ENCODE measurements at places on chromosomes 7 and 10.

DNA sequence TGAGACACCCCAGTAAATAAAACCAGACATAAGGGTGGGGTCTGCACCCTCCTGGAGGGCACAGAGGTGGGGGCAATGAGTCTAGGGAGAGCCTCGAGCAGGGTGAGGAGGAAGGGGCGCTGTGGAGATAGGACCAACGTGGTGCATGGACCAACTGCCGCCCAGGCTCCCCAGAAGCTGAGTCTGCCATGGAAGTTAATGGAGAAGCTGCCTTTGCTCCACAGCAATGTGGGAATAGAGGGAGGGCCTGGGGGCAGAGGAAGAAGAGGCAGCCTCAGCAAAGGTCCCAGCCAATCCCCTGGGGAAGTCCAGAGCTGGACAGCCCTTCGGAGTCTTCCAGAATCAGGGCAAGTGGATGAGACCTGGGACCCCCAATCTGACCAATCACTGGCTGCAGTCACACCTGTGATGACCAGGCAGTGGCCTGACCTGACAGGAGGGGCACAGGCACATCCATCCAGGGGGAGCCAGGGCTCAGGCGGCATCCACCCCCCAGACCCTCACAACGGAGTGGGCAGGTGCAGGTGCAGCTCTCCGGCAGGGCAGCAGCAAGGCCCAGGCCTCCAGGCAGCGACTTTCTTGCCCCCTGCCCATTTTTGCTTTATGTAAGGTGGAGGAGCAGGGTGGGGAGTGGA, 242.2 kb upstream of the PPP2R2D start:
- DNase-seq: no peak

GRCh38 chr10:132746801-132747625, 38.9 kb downstream of the NKX6-2 start:
- no peak for DNase-seq

DNA sequence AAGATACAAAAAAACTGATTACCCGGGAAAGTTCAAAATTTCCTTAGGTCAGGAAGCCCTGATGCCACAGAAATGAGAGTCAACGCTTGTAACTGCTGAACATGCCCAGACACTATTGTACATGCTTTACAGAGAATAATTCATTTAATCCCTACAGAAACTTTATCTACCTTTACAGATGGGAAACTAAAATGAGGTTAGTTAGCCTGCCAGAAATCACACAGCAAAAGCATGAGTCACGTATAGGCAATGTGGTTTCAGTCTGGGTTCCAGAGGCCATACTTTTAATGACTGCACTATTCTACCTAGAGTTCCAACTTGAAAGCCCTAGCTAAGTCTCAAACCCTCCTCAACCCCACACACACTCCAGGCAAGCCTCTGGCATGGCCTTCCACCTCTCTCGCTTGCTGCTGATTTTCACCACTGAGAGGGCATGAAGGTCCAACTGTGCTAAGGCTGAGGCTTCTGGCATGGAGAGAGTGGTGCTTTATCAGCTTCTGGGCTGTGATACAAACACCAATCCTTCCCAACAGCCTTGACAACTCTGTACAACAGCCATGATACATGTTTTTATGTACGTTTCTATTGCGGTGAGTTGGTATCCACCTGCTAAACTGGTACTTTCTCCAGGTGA, 1011.2 kb upstream of the GHITM start:
- no peak for DNase-seq

DNA sequence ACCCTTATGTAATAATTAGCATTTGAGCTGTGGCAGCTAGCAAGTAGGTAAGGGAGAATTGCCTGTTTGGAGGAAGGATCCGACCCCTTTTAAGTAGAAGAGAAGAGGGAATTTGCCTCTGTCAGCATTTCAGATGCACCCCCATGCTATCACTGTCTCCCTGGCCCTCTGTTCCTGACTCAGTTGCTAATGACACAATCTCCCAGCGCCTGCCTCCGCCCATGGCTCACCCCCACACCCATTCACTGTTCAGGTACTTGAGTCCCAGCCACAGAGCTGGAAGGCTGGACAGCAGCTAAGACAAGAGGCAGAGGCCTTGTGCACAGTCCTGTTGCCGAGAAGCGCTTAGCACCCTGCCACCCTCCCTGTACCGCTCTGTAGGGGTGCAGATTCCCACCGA, 512.3 kb upstream of the GALNT17 start:
- DNase-seq: no peak

DNA sequence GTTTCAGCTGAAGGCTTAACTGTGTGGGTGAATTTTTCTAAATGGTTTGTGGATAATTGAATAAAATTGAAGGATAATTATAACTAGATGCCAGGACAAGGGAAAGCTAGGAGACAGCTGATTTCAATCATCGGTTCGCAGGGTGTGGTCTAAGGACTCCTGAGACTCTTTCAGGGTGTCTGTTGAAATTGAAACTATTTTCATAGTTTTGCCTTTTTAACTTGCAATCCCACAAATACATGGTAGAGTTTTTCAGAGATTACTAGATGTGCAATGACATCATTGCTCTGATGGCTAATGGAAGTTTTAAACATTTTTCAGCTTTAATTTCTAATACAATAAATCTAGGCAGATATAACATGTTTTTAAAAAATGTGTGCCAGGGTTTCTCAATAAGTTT, 18.5 kb downstream of the TRUB1 start:
- no peak for DNase-seq

GRCh38 chr7:101671371-101672356, 42.6 kb upstream of the MYL10 start:
- no peak for DNase-seq

GRCh38 chr7:30201161-30201666, 66.4 kb downstream of the MTURN start:
- no peak for DNase-seq

DNA sequence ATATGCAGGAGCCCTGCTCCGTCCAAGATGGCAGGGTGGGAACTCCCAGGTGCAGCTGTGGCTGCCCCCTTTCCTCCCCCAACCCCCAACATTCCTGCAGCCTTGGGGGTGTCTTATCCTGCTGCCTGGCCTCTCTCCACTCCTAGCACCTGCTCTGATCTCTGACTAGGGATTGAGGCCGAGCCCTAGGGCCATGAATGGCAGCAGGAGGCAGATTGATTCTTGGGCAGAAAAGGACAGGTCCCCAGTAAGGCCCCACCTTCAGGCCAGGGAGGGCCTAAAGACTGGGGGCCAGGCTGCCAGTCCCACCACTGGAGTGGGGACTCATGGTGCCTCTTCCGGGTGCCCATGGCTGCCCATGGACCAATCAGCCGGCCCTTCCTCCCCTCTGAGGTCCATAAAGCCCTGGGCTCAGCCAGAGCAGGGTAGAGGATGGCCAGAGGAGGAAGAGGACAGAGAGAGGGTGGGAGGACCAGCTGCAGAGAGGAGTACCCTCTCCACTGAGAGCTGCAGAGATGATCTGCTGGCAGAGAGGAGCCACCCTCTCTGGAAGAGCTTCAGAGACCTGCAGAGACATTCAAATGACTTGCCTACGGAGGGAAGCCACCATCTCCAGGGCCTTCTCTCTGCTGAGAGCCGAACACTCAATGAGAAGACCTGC, 8.3 kb upstream of the COA1 start:
- DNase-seq: no peak

DNA sequence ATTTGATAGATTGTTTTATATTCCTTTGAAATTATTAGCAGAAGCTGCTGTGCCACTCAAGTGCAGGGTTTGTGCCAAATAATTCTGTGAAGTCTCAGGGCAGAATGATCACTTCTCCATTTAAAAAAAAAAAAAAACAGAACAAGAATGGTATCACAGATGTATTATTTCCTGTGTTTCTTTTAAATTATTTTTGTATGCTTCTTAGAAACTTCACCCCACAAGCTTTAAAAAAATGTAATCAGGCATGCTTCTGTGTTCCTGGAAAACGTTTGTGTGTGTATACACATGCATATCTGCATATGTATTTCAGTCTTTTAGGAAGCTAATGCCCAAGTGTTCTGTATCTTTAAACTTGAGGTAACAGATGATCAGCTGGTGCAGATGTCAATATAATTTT, 6.3 kb upstream of the CD36 start:
- DNase-seq: no peak
